ENCODE measurements at places on chromosomes 2 and 18. TPM values are rescaled to one million over a fixed set of nuclear protein-coding genes. Genes with fewer than 3 reads are reported as not detected.
A peak's percentile ranks its signal among the peaks of the same experiment; 100 is the strongest.

DNA sequence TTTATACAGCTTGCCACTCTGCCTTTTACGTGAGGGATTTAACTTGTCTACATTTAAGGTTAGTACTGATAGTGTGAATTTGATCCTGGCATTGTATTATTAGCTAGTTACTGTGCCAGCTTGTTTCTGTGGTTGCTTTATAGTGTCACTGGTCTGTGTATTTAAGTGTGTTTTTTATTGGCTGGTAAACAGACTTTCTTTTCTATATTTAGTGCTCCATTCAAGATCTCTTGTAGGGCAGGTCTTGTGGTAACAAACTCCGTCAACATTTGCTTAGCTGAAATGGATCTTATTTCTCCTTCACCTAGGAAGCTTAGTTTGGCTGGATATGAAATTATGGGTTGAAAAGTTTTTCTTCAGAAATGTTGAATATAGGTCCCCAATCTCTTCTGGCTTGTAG, 1971.0 kb upstream of the LRRTM1 start:
- no peak for DNase-seq

DNA sequence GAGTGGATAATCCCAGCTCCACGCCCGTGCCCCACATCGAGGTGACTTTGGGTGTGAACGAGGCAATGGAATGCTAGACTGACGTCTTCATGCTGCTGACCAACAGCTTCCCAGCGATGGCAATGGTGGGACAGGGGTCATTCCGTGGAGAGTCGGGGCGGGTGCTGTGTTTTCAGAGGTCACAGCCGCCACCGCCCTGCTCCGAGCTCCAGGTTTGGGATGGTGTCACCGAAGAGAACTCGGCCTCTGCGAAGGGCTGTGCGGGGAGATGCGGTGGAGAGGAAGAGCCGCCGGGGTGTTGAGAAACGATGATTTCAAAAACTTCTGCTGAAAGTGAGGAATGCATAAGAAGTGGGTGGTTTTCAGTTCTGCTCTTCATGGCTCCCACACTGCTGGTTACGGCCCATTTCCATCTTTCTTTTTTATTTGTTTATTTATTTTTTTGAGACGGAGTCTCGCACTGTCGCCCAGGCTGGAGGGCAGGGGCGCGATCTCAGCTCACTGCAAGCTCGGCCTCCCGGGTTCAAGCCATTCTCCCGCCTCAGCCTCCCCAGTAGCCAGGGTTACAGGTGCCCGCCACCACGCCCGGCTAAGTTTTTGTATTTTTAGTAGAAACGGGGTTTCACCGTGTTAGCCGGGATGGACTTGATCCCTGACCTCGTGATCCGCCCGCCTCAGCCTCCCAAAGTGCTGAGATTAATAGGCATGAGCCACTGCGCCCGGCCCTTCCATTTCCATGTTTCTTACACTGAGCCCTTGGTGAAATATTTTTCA, 142.6 kb downstream of the RTP5 start:
- DNase-seq: no peak

The CFAP65 gene
- not detected for total RNA-seq

- no peak for DNase-seq
These were observed 4.5 kb upstream of the POLE4 start for GRCh38 chr2:74953796-74954499.

DNA sequence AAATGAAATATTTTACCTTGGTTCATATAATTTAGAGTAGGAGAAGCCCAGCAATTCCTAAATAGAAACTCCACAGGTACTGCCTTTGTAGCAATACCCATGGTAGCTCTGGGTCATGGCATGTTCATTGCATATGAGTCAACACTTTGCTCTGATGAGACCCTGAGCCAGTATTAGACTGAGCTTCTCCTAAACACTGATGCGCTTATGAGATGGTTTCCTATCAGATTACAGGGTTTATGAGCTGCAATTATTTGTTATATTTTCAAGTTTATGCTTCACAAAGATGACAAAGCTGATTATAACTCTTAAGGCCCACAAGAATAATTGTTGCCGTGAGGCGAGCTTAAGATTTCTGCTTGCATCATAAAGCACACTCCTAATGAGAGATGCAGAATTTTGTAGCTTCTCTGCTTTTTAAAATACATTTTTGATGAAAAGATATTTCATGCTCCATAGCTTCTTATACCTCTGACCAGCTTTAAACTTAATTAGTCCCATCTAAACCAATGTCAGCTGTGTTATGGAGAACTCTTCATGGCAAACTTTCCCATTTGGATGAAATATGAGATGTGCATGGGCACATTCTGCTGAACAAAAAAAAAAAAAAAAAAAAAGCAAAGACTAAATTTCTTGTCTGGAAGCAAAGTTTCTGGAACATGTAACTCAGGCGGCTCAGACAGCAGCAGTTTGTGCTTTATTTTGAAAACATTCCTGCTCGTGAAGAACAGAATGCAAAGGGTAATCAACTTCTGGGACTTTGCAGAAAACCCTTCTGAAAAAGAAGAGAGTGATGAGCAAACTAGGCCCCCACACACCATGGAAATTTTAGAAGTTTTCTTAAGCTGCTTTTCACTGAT, 162.6 kb downstream of the KCNE4 start:
- DNase-seq: no peak

The VAPA gene
- total RNA-seq: 130 TPM

The SPATA3 gene
- not detected for total RNA-seq

DNA sequence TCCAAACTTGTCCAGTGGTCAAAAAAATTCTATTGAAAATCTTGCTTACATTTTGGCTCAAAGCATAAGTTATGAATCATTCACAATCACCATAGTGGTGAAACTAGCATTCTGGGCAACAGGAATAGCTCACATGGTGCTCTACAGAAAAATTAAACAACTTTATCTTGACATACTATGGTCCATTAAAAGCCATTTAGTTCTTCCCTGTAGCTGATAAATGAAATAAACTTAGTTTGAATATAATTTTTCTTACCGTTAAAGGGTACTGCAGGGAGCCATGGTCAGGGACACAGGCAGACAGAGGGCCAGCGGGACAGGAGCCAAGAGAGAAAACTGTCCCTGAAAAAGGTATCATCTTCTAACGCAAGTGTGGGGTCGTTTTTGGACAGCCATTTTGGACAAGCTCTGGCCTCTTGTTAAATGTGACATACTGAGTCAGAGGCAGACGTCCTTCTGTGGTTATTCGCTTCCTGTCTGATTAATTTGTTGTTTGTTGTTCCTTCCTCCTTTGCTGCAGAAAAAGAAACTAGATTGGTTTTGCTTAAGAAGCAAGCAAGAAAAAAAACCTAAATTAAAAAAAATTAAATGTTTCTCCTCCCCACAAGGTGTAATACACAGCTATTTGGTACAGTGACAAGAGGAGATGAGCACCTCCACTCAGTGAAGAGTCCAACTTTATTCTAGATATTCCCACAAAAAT, at the start of gene WIPF1:
TSS of gene WIPF1 (minus strand) at position 460 of the 703 bp plus-strand sequence. CDS start 12,231 bp downstream, outside the sequence.
- no peak for DNase-seq

- DNase-seq: no peak
These were observed 100.5 kb upstream of the ITPRID2 start for GRCh38 chr2:181790716-181791649.

The MC2R gene
- not detected for total RNA-seq

DNA sequence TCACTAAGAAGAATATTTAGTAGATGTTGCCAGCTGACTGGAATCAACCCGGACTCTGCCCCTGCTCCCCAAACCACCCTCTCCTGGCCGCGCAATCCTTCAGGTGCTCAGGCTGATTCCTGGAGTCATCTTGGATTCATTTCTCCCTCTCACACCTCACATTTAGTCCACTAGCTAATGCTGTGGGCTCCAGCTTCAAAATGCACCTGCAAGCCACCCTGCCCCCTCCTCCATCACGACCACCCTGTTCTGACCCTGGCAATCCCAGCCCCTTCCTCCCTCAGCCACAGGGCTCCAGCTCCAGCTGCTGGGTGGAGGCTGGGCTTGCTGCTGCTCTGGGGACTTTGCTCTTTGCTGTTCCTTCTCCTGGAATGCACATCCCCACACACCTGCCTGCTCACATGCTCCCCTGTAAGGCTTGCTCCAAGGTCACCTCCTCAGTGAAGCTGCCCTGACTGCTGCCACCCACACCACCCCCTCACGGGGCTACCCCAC, 61.3 kb upstream of the SH3RF3 start:
- DNase-seq: no peak

GRCh38 chr2:869357-869871, 81.2 kb upstream of the SNTG2 start:
- DNase-seq: no peak

DNA sequence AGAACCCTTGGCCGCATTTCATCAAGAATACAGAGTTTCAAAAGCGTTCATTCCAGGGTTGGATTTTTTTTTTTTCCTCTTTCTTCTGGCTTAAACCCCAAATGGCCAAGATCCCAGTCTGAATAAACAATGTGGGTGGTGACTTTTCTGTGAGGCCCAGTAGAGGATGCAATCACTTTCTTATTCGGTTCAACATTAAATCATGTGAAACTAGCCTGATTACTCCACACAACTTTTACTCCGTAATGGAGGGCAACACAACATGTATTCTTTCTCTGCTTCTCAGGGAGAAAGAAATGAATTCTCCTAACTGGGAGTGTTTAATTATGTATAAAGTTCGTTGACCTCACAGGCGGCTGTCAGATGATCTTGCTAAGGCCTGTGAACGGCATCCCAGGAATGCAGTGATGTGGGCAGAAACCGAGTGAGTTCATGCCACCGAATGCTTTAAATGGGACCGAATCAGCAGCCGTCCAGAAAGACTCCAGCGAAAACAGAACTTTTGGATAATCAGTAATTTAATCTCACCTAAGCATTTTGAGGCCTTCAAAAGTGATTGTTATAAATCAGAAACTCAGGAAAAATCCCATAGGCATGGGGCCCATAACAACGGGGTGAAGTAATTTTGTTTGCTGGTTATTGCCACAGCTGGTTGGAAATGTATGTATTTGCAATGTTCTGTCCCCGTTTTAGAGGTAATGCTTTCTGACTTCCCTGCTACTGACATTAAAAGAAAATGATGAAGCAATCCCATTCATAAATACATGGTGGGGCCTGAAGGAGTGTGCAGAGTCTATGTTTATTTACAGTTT, 81.5 kb downstream of the BCL2 start:
- no peak for DNase-seq

DNA sequence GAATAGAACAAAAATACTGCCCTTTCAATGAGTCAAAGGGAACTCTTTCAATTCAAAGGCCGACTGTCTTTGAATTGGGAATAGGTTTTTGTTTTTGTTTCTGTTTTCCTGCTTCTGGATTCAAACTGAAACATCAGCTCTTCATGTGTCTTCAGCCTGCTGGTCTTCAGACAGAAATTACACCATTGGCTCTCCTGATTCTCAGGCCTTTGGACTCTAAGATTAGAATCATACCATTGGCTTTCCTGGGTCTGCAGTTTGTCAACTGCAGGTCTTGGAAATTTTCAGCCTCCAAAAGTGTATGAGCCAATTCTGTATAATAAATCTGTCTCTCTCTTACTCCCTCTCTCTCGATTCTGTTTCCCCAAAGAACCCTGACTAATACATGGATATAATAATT, 31.1 kb downstream of the CTLA4 start:
- no peak for DNase-seq

GRCh38 chr2:202790676-202791075, 80.9 kb downstream of the ICA1L start:
- no peak for DNase-seq

- no peak for DNase-seq
These were observed 19.5 kb downstream of the CIB4 start for GRCh38 chr2:26621469-26622199.

DNA sequence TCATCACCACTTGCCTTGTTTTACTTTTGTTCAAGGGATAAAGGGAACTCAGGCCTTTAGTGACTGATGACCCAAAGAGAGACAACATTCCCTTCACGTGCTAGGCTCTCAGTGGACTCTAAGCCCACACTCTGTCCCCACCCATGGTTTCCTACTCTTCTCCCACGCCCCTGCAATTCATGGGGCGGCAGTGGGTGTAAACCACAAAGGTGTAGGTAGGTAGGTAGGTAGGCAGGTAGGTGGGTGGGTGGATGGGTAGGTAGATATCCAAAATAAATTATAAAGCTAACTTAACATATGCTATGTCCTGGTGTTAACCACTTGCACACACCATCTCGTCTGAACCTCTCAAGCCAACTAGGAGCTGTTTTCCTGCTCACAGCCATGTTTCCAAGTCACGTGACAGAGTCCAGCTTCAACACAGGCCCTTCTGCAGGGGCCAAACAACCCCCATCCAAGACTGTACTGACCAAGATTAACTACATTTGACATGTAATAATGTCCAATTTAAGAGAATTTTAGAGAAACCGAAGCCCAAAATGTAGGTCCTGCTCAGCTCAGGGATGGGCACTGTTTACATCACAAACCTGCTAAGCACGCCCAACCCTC, 33.7 kb downstream of the DNMT3A start:
- no peak for DNase-seq

The G6PC2 gene
- total RNA-seq: not detected

GRCh38 chr2:98454500-98455235, 10.0 kb downstream of the INPP4A start:
- DNase-seq: no peak

- DNase-seq: peak; percentile 66
These were observed 683 bp downstream of the STK39 start for GRCh38 chr2:168246483-168247340.

DNA sequence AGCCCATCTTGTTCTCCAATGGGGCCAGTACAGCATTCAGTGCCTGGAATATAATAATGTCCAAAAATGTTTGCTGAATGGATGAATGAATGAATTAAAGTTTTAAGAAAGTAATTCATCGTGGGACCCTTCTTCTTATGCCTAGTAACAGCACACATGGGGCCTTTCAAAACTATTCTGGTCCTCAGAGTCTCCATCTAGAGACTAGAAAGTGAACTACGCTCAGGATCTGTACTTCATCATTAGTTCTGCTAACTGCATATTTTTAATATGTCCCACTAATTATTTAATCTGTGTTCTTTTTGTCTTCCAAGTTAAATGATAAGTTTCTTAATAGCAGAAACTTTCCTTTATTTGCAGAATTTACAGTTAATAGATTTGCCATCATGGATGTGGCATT, 172.5 kb downstream of the SMAD2 start:
- no peak for DNase-seq

DNA sequence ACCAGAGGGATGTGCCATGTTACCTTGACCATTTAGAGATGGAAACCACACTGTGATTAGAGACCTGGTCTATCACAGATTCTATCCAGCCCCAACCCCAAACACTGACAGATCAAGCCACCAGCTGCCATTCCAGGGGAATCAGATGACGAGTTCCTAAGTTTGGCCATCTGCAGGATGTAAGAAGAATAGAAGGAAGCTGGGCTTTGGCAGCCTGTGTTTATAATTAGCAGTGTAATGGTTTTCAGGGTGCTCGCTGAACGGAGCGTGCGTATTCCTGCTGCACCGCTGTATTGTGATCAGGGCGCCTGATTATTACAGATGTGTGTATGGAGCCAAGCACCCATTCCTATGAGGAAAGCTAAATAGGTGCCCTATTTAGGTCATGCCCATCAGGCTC, 138.1 kb downstream of the LRRC30 start:
- no peak for DNase-seq
